ENCODE measurements at places on chromosomes 4 and X.
A peak's percentile ranks its signal among the peaks of the same experiment; 100 is the strongest.

DNA sequence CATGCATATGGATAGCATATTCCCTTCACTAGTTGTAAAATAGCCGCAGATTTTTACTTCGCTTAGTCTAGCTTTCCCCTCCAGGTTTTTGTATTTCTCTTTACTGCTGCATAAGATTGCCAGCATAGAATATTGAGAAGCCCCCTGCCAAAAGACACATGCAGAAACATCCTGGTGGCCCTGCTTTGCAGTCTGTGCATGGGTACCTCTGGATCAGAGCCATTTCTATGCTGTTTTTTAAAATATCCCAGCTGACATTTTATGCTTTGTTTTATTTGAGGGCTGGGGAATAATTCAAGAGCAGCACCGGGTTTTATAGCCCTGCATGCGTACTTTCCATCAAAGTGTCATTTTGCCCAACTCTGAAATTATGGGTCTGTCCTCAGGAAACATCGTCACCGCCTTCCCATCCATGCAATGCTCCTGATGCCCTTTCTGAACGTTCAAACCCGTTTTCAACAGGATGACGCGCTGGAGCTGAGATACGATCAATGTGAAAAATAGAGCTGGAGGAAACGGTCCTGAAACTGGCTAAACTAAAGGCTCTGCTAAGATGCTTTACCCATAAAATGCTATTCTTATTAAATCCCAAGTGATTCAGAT is 314.3 kb downstream of the EVC2 start:
- no peak for DNase-seq

DNA sequence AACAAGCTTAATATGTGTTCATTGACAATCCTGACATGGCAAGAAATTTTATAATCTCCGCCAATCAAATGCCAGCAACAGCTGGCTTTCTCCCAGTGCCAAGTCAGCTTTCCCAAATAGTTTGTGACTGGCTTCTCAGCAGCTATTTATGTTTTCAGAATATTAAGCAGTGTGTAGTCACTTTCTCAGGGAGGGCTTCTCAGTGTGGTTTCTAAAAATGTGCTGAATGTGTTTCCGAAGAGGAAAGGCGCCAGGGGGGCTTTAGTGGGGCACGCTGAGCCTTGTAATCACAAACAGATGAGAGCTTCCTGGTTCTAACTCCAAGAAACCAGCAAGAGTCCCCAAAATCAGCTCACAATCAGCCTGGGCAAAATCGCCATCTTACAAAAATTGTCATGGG is 258.7 kb upstream of the CPEB2 start:
- peak; percentile 33 for DNase-seq

DNA sequence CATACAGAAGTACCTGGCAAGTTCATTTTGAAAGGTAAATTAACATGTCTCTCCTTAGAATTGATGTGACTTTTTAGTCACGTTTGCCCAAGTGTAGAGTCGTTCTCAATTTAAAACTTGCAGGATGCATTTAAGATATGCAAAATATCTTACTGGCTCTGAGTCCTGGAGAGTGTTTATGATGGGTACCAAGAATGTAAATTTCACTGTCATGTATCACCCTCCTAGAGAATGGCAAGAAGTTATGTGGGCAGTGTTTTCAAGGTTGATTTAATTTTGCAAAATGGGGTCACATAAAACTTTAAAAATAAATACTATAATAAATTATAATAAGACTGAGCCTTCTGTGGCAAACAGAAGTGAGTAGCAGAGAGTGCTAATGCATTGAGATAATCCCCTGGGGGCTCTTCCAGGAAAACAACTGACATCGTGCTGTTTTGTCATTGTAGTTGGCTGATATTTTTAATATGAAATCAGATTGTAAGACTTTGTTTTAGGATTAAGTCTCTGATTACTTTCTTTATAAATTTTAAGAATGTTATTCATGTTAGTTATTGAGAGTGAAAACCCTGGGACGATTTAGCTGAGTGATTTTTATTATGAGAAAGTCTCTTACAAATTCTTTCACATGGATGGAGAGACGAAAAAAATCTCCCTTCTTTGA is 103.0 kb downstream of the AFF1 start:
- DNase-seq = peak; percentile 80

DNA sequence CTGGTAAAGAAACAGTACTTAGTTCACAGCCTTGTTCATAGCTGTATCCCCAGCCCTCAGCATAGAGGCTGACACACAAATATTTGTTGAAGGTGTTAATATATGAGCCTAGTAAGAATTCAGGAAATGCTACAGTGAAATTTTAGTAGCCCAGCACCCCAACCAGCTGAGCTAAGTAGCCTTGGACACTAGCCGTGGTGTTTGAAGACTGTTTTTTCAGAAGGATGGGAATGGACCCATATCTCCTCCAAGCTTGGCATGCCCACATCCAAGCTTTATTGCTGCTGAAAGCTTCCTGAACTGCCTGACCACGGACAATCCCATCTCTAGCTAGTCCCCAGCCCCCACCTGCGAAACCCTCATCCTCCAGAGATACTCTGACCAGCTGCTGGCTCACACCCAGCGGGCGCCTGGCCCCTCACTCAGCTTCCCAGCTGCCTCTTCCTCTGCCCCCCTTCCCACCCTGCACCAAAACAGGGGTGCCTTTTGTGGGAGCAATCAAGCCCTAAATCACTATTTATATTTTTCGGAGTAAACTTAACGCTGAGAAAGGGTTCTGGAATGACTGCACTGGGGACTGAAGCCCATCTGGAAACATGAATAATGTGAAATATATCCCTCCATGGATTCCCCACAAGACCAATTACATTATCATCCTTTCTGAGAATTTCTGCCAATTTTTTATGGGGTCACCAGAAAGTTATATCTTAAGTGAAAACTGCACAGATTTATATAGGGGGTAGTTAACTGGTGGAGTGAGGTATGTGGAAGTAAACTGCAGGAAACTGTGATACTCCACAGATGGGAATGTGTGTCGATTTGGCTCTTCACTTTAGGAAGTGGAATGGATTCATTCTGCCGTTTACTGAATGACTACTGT is 41.1 kb upstream of the CBR4 start:
- DNase-seq = peak; percentile 52

Data from eye (tissue), 1 donor.